ENCODE measurements at places on chromosomes 13 and 19.

DNA sequence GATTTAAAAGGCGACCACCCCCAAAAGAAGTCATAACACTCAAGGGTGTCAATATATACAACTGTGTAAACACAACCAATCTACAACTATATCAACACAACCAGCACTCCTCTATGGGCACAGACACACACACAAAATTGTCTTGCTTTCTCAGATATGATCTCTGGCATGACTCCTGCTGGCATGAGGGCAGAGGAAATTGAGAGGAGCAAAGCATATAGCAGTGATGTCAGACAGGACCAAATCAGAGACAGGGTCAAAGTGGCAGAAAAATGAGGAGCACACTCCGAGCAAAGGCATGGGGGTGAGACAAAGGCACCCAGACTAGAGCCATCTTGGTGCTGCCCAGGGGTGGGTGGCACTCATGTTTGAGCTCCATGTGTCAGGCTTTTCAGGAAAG lies 9.6 kb downstream of the IRGQ start:
- DNase-seq, result no peak

- no peak for DNase-seq
Measured at GRCh38 chr13:41701676-41702075, 244.3 kb downstream of the RGCC start.

- no peak for DNase-seq
Measured at GRCh38 chr19:1608359-1609102, 3.3 kb upstream of the UQCR11 start.

GRCh38 chr19:39845584-39845932 lies 621 bp downstream of the FBL start:
- DNase-seq, result no peak

GRCh38 chr19:10045371-10045770 lies 32.1 kb downstream of the RDH8 start:
- no peak for DNase-seq

DNA sequence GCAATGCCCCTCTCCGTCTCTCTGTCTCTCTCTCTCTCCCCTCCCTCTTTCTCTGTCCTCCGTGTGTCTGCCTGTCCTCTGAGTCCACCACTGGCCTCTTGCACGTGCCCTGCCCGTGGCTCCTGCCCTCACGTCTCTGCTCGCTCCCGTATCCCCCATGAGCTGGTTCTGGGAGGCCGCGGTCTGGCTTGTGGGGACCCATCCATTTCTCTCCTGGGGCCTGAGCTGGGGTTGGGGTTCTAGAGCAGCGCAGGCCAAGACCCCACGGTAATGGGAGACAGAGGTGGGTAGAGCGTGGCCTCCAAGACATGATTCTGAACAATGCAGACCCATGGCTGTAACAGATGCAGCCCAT lies 19.0 kb downstream of the C2CD4C start:
- DNase-seq, result no peak

GRCh38 chr19:49344505-49345423 lies 9.6 kb downstream of the CD37 start:
- DNase-seq, result no peak

GRCh38 chr13:44267203-44267602 lies 106.4 kb upstream of the SERP2 start:
- no peak for DNase-seq

GRCh38 chr13:37134411-37135041 lies 29.1 kb upstream of the CSNK1A1L start:
- peak; percentile 82 for DNase-seq

- DNase-seq, result no peak
Measured at GRCh38 chr13:77339408-77339807, 12.5 kb upstream of the MYCBP2 start.

DNA sequence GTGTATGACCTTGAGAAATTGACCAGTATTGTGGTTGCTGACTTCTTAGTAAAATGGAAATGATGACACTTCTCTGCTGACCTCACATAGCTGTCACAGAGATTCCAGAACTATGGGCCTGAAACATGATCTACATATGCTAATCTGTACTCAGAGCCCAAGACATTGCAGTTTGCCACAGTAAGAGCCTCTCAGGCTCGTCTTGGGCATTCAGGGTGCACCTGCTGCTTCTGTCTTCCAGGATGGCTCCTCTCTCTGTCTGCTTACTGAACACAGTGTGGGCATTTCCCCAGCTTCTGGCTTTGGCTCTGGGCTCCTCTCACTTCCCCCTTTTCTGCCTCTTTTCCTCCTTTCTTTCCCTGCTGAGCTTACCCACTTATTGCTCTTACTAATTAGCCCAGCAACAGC lies 22.3 kb upstream of the SLC46A3 start:
- DNase-seq, result no peak

DNA sequence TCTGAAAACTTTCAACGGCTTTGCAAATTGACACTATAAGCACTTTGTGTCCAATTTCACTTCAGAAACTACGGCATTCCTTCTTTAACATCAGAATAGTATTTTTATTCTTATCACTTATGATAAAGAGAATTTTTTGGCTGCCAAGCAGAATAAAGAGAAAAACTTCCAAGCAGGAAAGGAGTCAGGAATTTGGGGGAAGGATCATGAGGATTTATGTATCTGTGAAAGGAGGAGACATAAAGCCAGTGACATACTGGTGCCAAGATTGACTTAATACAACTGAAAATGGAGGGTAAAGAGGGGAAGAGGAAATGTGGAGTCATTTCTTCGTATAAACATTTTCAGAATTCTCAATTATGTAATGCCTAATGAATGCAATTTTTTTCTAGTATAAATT lies 94.7 kb downstream of the RBM26 start:
- no peak for DNase-seq

DNA sequence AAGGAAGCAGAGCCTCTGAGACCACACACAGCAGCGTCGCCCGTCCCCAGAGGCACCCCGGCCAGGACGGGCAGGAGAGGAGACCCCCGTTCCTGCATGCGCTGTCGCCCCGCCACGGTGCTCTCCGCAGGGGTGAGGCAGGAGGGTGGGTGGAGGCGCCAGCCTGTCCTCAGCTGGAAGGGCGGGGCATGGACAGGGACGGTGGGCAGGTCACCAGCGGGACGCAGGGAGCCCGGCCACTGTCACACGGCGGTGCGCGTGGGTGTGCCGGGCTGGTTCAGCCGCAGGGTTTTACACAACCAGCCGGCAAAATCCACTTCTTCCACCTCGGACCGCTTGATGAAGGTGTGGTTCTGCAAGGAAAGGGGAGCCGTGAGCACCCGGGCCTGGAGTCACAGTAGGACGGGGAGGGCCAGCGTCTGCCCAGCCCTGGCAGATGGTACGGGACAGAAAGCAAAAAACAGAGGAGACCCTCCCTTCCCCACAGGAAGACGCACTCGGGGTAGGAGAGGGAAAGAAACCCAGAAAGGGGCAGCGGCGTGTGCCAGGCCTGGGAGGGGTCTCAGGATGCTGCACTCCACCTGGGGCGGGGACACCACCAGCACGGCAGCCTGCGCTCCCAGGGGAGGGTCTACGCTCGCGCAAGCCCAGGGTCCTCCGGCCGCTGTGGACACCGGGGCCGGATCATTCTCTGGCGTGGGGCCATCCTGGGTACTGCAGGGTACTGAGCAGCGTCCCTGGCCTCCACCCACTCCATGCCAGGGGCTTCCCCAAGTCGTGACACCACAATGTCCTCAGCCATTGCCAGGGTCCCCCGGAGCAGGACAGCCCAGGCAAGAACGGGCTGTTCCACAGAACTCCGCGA lies 23.9 kb upstream of the ZBTB7A start:
- DNase-seq, result no peak

DNA sequence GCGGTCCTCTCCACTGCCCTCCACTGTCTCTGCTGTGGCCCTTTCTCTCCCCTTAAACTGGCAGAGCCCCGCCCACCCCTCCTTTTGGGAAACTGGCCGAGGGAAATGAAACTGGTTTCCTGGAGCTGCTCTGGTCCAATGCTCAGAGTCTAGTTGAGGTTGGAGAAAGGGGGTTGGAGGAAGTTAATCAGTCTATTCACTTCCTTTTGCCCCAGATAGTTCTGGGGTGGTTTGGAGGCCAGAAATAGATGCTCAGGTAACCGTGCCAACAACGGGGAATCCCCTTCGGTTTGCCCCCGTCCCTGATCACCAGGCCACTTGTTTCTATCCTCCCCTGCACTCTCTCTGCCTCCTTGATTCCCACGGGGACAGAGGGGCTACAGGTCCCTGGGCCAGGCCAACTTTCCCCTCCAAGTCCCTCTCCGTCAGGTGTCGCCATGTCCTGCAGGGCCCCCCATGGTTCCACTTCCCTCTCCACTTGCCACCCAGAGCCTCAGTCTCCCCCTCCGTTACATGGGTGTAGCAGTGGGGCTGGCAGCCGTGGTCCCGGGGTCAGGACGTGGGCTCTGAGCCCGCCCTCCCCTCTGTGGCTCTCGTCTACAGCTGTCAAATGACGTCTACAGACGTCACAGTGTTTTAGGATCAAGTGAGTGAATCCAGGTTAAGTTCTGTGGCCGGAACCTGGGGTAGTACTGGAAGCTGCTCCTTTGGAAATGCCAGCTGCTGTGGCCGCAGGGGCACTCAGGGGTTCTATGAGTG lies at the start of gene IL4I1:
Gene IL4I1, minus strand, starts transcription at position 25 of the 759 bp plus-strand sequence. CDS start 727 bp downstream, outside the sequence.
- no peak for DNase-seq
